Stimulated activated CD4-positive, alpha-beta T cell treated with anti-CD3 and anti-CD28 coated beads, Interleukin-4, amount 100 ng/mL, for 48 hours (primary cell): ENCODE measurements at places on chromosomes 2 and 18.
A peak's percentile ranks its signal among the peaks of the same experiment; 100 is the strongest.

DNA sequence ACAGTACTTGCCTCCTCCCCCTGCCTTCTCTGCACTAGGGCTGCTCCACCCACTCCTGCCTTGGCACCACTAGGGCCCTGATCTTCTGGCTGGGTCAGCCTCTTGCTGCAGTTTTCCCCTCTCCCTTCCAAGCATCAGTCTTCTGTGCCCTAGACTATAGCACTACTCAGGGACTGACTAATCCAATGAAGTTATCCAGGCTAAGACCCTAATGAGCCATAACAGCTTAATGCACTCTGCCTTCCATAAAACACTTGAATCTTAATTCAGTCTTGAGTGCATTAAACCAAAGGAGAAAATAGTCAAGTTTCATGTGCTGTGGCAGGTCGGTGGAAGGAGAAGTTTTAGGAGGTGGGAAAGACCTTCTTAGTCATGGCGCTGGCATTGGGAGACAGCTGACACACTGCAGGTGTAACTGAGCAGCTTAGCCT lies 95.7 kb downstream of the BIN1 start:
- no peak for DNase-seq

DNA sequence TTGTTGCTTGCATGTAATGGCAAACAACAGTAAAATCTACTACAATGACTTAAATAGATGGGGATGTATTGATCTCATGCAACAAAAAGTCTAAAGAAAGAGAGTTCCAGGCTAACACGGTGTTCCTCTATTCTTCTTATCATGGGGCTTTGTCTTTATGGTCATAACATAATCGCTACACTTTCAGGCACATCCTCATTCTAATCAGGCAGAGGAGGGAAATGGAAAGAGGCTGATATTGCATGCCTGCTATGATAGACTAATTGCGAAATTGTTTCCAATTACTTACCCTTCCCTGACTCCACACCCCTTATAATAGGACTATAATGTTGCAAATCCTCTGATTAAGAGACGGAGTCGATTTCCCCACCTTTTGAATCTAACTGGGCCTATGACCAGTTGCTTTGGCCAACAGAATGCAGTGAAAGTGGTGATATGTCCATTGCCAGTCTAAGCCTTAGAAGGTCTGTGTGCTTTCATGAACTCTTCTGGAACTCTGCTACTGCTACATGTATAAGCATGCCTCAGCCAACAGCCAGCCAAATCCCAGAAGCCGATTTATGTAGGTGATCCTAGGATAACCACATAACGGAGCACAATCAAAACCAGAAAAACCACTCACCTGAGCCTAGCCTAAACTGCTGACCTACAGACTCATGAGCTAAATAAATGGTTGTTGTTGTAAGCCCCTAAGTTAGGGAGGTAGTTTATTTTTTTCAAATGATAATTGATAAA lies 180.3 kb upstream of the TACR1 start:
- DNase-seq = no peak

DNA sequence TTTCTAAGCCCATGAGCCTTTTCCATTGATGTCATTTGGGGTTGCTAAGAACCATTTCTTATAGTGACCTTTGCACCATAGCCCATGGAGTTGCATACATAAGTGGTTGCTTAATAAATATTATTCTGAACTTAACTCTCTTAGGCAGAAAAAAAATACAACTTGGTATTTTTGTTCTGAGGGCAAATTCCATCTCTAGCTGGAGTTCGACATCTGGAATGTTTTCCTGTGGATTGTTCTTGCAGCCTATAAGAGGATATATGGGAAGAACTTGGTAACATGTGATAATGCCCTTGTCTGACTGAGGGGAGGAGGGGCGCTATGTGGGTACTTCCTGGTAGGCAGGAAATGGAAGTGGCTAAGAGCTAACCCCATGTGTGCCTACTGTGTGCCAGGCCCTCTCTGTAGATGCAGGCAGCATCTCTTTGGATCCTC lies 20.7 kb downstream of the IGFBP2 start:
- DNase-seq = no peak

- DNase-seq = no peak
Observed at GRCh38 chr2:121902616-121903015, 147.2 kb downstream of the TSN start.

GRCh38 chr2:54704688-54705605 lies 18.5 kb upstream of the EML6 start:
- no peak for DNase-seq

- DNase-seq = no peak
Observed at GRCh38 chr2:11678306-11678960, 8.4 kb upstream of the NTSR2 start.

DNA sequence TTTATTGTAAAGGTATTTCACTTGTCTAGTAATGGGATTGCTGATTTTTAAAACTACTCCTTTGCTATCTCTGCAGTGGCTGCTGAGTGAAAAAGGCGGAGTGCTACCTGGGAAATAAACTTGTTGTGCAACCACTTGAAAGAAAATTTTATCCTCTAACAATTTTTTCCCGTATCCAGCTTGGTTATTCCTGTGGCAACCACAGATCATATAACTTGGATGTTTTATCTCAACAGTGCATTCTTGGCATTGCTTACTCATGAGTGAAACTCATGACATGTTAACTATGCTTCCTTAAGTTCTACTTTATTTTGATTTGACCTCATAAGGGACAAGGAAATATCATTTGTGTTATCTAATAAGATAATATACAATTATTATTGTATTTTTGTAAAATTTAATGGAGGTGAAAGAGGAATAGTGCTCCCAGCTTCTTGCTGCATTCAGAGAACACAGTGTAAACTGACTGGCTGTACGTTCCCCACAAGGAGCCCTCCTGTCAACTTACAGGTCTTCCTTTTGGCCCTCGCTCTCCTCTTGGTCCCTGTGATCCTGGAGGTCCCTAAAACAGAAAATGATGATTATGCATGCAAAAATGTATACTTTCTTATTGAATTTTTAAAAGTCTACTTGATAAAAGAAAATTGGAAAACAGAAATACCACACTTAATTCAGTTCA lies 82.7 kb downstream of the COL5A2 start:
- DNase-seq = no peak

DNA sequence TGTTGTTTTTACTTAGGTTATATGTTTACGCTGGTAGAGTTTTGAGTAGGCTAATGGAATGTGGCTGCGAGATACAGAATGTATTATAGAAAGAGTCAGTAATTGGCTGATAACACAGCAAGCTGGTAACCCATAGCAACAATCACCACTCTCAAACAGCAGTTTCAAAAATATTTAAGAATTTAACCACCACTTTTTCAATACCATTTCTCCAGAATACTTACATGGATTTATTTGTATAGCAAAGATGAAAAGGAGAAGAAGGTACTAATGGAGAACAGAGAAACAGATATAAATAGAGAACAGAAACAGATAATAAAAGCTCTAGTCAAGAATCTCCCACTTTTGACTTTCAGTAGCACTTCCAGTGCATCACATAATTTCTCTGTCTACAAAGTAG lies 188.3 kb upstream of the SLC39A10 start:
- DNase-seq = no peak

DNA sequence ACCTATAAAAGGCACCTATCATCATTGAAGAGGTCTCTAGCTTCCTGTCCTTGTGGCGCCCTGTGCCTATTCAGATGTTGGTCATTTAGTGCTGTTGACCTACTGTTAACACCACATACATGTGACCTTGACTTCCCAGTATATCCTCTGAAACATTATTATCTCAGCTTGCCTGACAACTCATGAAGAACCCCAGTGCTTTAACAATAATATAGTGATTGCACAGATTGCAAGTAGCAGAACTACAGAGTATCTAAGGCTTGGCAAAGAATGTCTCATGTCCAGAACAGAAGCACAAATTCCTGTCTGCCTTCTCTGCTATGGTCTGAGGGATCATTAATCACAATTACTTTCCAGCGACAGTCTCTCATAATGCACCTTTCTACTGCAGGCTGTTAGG lies 165.3 kb downstream of the LCLAT1 start:
- DNase-seq = no peak

GRCh38 chr2:138708682-138709241 lies 71.4 kb downstream of the NXPH2 start:
- DNase-seq = no peak

DNA sequence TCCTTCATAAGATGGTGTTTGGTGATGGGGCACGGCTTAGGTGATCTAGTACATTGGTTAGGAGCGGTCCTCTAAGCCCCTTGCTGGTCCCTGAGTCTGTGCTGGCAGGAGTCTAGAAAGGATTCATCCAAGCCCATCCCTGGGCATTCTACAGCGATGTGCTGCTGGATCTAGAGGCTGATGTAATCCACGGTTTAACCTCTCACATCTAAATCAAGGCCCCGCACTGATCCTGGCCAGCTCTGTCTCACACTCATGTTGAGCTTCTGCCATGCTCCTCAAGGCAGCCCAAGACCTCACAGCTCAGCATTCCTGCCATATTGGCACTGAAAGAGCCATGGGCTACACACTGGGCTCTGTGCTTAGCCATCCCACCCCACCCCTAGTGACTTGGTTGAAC lies 664.8 kb downstream of the STK39 start:
- no peak for DNase-seq

DNA sequence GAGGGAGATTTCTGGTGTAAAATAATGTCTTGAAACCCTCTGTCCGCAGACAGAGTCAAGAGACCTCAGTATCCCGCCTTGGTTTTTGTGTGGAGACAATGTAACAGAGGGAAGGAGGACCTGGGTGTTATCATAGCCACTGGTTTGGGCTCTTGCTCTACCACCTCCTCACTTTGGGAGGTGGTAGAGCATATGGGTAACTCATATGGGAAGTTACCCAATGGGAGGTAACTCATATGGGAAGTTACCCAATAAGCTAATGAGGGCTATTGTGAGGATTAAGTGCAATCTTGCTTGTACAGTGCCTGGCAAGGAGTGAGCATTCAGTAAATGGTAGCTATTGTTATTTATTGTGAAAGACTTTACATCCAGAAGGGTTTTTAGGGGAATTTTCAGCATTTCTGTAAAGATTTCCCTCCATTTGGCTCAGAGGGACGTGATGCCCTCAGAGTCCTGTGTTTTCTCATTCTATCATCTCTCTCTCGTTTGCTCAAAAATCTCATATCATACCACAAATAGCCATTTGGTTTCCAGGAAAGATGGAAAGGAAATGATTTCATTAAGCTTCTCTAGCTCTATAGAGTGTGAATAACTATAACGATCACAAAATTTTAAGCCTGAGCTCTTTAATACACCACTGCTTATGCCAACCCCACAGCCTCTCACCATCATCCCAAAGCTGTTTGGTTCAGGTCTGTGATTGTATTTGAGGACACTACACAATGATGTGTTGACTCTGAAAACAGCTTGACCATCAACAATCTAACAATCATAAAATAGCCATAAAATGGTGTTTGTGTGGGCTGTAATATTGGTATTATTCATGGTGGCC lies 307.7 kb downstream of the STK39 start:
- DNase-seq = no peak

DNA sequence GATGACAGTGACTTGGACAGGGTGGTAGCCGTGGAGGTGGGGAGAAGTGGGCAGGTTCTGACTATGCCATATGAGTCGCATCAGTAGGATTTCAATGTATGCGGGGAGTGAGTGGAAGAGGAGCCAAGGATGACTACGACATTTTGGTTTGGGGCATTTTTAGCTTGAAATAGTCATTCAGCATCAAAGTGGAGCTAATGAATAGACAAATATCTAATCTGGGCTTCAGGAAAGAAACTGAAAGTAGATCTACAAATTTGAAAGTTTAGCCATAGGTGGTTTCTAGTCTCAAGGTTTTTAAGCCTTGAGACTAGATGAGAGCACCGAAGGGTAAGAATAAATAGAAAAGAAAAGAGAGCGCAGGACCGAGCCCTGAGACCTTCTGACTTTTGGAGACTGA lies 58.3 kb downstream of the FEZ2 start:
- no peak for DNase-seq

DNA sequence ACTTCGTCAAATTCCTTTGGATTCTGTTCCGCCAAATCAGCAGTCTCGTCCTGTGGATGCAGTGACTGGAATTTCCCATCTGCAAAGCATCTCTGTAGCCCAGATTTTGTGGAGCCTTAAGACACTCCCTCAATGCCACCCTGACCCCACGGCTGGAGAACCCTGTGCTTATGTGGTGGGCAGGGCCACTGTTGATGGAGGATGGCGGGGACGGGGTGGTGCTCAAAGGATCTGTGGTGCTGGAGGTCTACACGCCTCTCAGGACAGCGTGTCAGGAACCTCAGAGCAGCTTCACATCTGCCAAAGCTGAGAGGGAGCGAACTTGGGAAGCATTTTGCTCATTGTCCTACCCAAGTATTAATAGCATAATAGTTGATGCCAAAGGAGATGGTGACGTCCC lies 200.1 kb downstream of the MGAT5 start:
- DNase-seq = no peak

DNA sequence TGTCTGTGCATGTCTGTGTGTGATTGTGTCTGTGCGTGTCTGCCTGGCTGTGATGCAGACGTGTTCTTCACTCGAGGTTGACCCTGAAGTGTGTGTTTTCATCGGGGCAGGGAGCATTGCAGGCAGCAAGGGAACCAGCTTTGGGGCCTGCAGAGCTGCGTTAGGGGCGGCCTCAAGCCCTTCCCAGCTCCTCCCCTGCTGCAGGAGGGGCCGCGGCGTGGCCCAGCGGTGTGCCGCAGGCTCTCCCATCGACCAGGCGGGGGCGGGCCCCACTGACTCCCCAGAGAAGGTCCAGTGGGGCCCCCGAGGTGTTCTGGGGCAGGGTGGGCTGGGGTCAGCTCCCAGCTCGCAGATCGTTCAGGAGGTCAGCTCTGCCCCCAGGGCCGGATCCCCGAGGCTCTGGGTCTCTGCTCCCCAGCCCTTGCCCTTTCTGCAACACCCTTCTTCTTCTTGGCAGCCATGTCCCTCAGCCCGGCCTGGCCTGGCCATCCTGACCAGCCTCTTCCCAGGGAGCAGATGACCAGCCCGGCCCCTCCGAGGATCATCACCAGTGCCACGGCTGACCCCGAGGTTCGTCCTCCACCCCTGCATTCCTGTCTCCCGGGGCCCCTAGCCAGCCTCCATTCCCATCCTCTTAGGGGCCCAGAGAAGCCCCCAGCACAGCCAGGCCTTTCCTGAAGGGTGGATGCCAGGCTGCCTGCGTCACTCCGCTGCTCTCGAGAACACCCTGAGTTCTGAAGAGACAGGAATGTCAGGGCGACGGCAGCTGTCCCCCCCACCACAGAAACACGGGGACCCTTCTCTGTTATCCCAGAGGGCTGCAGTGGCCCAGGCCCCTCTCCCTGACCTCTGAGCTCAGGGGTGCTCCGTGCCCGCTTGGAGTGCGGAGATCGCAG lies 11.1 kb upstream of the KLHL30 start:
- DNase-seq = no peak

DNA sequence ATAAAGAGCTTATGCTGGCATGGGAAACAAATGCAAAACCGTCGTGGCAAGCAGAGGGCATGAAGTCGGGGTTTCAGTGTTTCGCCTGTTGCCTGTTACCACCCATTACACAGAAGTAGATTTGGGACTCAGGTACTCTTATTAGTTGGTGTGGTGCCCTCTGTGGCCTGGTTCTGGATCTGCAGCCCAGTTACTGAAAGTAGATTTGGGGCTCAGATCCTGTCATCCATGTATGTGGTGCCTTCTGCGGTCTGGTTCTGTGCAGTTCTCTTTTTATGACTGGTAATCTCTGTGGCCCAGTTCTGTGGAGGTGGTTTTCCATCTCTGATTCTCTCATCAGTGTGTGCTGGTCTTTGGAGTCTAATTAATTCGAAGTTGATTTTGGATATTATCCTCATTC lies 45.2 kb downstream of the ADNP2 start:
- peak; percentile 43 for DNase-seq
